ENCODE measurements at places on chromosomes 4 and X. TPM values are rescaled to one million over a fixed set of nuclear protein-coding genes. Genes with fewer than 3 reads are reported as not detected.

Gene DMRTC1B
- total RNA-seq: not detected

Gene MAGEB10
- total RNA-seq: not detected

Gene SPATA4
- not detected for total RNA-seq

Gene LRAT
- 0.38 TPM for total RNA-seq

Gene HSFX4
- total RNA-seq: not detected

Gene SRPX2
- total RNA-seq: 39.8 TPM
